ENCODE measurements at places on chromosomes 11 and 22.
A peak's percentile ranks its signal among the peaks of the same experiment; 100 is the strongest.

- no peak for DNase-seq
These were observed 28.2 kb upstream of the CCDC81 start for GRCh38 chr11:86346513-86346912.

DNA sequence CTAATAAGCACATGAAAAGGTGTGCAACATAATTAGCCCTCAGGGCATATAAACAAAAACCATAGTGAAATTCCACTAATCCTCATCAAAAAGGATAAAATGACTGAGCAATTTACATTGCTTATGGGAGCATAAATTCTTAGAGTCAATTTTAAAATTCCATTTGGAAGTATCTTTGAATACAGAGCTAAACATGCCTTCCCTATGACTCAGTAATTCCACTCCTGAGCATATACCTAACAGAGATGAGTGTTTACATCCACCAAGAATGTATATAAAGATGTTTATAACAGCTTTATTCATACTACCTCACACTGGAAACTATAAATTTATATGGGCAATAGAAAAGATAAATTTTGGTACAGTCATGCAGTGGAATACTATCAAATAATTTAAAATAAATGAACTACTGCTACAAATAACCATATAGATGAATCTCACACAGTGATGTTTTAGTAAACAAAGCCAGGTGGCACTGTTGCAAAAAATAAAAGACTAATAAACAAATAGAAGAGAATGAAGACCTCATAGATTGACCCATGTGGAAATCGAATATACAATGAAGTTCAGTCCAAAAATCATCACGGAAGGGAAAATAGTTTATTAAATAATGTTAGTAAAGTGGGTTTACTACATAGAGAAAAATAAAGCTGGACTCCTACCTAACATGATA lies 8.2 kb upstream of the OR2D2 start:
- no peak for DNase-seq

DNA sequence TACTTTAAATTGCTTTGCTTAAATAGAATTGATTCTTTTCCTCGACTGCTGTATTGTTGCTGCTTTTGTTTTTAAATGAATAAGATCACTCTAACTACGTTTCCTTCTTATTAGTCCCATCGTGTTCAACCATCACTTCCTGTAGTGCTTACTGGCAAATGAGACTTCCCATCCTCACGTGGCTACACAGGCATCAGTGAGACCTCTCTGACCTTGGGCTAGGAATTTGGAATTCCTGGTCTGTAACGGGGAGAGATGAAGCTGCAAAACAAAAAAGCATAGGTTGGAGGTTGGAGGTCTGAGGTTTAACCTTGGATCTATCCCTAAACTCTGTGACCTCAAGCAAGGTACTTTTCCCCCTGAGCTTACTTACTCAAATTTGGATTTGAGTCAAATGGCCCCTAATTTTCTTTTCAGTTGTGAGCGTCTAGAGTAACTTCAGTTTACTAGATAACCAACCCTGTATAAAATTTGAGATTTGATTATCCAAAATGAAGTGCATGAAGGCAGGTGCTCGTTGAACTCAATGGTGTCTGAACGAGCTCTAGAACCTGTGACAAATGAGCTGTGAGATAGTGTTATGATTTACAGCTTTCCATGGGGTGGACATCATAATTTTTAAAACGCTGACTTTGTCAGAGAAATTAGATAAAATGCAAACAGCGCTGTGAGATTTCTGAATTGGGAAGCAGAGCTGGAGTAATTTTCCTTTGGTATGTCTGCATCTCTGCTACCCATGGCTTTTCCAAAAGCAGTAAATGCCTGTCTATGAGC lies 151.2 kb downstream of the DBX1 start:
- DNase-seq: no peak

DNA sequence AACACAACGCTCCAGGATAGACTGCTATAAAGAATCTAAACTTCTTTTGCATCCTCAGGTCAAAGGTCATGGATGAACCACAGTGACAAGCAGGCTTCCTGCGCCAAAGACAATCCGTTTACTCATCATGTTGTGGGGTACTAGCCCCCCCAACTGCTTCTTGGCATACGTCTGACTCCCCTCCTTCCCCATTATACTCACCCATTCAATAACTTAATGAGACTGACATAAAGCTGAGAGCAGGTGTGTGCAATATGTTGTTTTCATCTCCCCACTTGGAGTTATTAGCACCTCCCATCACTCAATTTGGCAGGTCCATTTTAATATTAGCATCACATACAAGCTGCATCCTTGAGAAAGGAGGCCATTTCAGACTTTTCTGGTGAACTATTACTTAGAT lies 157.1 kb downstream of the CADM1 start:
- DNase-seq: no peak

GRCh38 chr11:75560644-75561043 lies 1.4 kb upstream of the SERPINH1 start:
- no peak for DNase-seq

- no peak for DNase-seq
These were observed 730.5 kb upstream of the CCDC179 start for GRCh38 chr11:23590596-23591308.

GRCh38 chr22:40462195-40462984 lies 92.0 kb downstream of the SGSM3 start:
- peak; percentile 76 for DNase-seq

DNA sequence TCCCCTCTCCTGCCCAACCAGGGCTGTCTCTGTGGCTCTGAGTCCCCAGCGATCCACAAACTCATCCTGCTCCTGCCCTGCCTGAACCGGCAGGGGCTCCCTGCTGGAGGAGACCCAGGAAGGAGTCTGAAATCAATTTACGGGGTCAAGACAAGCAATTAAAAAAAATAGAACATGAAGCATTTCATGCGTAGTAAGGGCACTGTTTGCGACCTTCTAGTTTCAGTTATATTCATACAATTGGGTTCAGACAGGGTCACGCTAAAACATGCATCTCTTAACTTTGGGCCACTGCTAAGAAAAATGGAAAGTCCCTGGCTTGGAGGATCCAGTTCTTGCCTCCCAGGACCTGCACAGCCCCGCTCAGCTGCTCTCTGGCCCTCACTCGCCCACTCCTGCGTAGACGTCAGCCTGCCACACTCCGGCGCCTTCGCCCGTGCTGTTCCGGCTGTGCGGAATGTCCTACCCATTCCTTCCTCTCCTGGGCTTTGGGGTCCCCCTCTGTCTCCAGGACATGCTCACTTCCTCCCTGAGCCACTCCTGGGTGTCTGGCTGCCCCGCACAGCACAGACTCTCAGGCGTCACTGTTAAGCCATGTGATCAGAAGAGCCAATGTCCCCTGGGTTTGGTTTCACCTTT lies 12.8 kb downstream of the NFAM1 start:
- no peak for DNase-seq

- no peak for DNase-seq
These were observed 59.4 kb downstream of the GLYATL1 start for GRCh38 chr11:58998480-58999290.

DNA sequence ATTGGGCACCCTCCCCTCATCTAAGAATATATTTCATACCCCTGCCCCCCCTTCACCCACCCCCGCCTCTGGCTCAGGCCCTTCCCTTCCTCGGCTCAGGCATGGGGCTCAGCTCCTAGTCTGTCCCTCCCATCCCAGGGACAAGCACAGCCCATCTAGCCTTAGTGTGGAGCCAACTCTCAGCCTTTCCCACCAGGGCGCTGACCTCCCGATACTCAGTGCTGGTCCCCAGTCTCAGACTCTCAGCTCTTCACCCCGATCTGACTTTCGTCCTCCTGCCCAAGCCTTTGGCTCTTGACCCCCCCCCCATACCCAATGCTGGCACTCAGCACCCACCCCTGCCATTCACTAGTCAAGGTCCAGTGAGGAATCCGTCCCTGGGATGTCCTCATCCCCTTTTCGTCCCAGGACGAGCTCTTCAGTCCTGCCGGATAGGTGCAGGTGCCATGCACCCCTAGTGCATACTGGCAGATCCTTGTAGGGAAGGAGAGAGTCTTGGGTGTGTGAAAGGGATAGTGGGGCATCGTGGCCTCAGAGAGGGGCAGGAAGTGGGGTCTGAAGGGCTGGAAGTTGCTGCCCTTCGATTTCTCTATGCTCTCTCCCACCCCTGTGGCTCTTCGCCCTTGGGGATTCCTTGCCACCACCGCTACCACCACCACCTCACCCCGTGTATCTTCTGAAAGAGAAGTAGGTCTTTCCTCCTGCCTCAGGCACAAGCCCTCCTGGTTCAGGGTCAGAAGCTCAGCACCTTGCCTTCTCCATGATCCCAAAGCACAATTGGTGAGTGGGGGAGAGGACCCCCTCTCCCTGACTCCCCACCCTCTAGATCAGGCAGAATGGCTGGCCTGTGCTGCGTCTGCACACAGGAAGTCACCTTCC lies 2.4 kb downstream of the TPBGL start:
- peak; percentile 55 for DNase-seq

DNA sequence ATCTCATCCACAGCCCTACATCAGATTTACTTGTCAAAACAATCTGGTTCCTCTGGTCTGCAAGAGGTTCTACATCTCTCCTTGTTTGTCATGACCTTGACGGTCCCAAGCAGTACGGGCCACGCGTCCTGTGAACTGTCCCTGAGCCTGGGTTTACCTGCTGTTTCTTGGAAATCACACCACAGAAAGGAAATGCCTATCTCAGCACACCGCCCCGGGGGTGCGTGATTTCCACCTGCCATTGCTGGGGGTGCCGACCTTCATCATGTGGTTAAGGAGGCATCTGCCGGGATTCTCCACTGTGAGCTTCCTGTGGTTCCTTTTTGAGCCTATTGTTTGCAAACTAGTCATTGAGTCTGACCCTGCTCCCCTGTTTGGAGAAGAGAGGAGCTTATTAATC lies 1363.4 kb downstream of the BRD1 start:
- peak; percentile 38 for DNase-seq

- DNase-seq: no peak
These were observed 46.8 kb downstream of the SCUBE1 start for GRCh38 chr22:43296276-43296902.

- DNase-seq: no peak
These were observed 79.0 kb downstream of the LDLRAD3 start for GRCh38 chr11:36022882-36023281.

DNA sequence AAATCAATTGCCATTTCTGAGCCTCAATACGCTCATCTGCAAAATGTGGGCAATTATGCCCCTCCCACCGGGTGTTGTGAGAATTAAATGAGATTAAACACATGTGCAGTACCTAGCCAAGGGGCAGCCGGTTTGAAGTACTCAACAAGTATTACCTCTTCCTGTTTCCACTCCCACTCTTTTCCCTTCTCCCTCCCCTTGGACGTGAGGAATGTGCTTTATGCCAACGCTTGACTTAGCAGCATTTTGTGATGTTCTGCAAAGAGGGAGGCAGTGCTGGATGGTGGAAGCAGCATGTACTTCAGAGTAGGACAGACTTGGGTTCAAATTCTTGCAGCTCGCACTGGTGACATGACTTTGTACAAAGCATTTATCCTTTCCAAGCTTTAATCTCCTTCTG lies 306.0 kb downstream of the BUD13 start:
- no peak for DNase-seq

- DNase-seq: no peak
These were observed 37.8 kb downstream of the FDX1 start for GRCh38 chr11:110467556-110467955.

- DNase-seq: no peak
These were observed 43.2 kb upstream of the VPREB1 start for GRCh38 chr22:22201185-22201929.

Measured in activated effector memory CD4-positive, alpha-beta T cell treated with anti-CD3 and anti-CD28 coated beads, Interleukin-2, amount 50 U/mL, for 16 hours (primary cell).